Prostate gland (tissue), 2 donors: ENCODE measurements at places on chromosomes 2 and 18. TPM values are rescaled to one million over a fixed set of nuclear protein-coding genes. Genes with fewer than 3 reads are reported as not detected.

Gene FBXO48
- 0.77 TPM for total RNA-seq

Gene DHRS9
- total RNA-seq = 0.32 TPM

Gene MERTK
- total RNA-seq = 22.2 TPM

Gene COBLL1
- 52.1 TPM for total RNA-seq

Gene CDK5R2
- total RNA-seq = not detected

Gene AQP12A
- total RNA-seq = not detected

GRCh38 chr2:10661846-10662245 lies 27.9 kb downstream of the NOL10 start:
- H3K4me1 ChIP-seq = no peaks in the 10 kb centered on the region
- H3K4me3 ChIP-seq = no peak overlapping the region
- DNase-seq = no peak

GRCh38 chr2:40725950-40726349 lies 274.1 kb upstream of the SLC8A1 start:
- H3K27ac ChIP-seq = no peak overlapping the region
- DNase-seq = no peak
- H3K4me1 ChIP-seq = peaks cover 4% of the 10 kb centered on the region
- no peak overlapping the region for H3K4me3 ChIP-seq
- no peaks in the 10 kb centered on the region for H3K36me3 ChIP-seq
- no peaks in the 10 kb centered on the region for H3K27me3 ChIP-seq

- H3K27me3 ChIP-seq = no peaks in the 10 kb centered on the region
- no peak overlapping the region for H3K27ac ChIP-seq
- no peaks in the 10 kb centered on the region for H3K4me1 ChIP-seq
Observed at GRCh38 chr2:34936089-34936488, 1337.0 kb upstream of the FAM98A start.

- no peak overlapping the region for H3K27ac ChIP-seq
- H3K27me3 ChIP-seq = no peaks in the 10 kb centered on the region
- DNase-seq = no peak
- H3K4me1 ChIP-seq = no peaks in the 10 kb centered on the region
Observed at GRCh38 chr2:55114082-55114481, 63.8 kb upstream of the RTN4 start.

- DNase-seq = no peak
- H3K36me3 ChIP-seq = no peaks in the 10 kb centered on the region
- H3K4me3 ChIP-seq = no peak overlapping the region
Observed at GRCh38 chr2:236908439-236909192, 177.1 kb upstream of the COPS8 start.

DNA sequence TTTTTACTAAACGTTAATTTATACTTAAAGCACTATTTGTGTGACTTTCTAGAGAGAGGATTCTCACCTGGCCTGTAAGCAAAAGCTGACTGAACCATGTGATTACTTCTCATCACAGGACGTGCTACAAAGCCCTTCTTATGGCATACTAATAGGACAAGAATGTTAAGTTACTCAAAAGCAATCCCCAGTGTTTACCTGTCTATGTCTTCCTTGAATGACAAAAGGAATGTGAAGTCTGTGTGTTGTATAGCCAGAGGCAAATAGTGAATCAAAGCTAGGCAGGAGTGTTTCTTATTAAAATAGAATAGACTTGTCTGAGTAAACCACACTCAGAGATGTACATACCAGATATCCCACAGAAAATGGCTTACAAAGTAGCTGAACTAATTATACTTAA lies 1465.5 kb downstream of the SUCLG1 start:
- no peaks in the 10 kb centered on the region for H3K4me1 ChIP-seq
- no peaks in the 10 kb centered on the region for H3K36me3 ChIP-seq
- DNase-seq = no peak
- H3K27ac ChIP-seq = no peak overlapping the region
- H3K27me3 ChIP-seq = no peaks in the 10 kb centered on the region
- no peak overlapping the region for H3K4me3 ChIP-seq

DNA sequence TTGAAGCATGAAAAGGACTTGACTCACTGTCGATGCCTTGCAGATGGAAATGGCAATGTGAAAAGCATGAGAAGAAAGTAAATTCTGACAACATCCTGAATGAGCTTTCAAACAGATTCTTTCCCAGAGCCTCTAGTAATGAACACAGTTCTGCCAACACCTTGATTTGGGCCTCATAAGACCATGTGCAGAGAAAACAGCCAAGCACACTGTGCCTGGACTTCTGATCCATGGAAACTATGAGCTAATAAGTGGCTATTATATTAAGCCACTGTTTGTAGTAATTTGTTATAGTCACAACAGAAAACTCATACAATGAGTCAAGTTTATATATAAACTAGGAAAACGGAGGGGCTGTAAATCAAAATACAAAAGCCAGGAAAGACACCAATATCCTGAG lies 477.3 kb downstream of the MBD2 start:
- H3K4me3 ChIP-seq = no peak overlapping the region
- no peaks in the 10 kb centered on the region for H3K4me1 ChIP-seq
- DNase-seq = no peak
- H3K27ac ChIP-seq = no peak overlapping the region
- no peaks in the 10 kb centered on the region for H3K27me3 ChIP-seq
- H3K36me3 ChIP-seq = no peaks in the 10 kb centered on the region
